ENCODE measurements at places on chromosomes 3 and 15. TPM values are rescaled to one million over a fixed set of nuclear protein-coding genes. Genes with fewer than 3 reads are reported as not detected.

GRCh38 chr3:53739966-53740365 is 106.3 kb downstream of the CHDH start:
- no peak for DNase-seq

DNA sequence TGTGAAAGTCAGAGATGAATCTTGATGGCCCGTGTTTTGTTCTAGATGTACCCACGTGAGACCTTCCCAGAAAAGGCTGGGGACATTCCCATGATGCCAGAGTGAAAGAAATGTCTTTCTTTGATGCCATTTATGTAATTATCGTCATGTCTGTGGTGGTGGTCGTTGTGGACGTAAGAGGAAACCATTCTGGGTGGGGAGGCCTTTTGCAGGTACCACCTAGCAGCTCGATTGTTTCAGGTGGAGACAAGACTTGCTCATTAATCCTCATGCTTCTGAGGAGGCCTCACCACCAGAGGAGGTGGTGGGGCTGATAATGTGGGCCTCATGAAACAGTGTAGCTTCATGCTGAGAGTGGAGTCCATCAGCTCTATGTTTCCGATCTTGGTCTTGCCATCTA is 58.1 kb upstream of the USP3 start:
- DNase-seq: no peak

DNA sequence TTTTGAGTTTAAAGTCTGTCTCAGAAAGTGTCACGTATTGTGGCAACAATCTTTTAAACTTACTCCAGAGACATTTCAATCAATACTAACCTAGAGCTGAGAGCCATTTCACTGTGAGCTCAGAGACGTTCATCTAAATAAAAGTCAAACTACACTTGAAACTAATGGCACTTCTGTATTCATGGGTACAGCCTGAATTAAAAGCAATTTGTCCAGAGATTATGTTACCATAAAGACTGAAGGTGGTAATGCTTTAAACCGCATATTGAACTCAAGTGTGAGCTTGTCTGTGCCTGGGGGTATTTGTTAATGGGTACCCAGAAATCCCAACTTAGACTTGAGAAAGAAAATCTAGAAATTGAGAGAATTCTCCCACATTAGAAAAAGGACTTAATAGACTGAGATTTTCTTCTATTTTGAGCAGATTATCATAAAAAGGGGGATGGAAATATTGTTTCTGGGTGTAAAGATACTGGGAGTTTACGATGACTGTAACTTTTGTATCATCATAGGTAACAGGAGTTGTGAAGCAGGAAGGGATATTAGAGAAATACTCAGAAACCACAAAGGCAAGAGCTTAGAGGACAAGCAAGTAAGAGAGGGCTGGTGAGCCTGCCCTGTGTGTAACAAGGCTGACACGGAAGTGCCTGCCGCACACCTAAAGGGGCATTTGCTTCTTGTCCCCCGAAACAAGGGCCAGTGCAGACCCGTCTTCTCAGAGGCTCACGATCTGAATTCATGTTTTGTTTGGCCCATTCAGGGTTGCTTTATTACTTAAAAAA is 36.9 kb downstream of the LRIG1 start:
- no peak for DNase-seq

DNA sequence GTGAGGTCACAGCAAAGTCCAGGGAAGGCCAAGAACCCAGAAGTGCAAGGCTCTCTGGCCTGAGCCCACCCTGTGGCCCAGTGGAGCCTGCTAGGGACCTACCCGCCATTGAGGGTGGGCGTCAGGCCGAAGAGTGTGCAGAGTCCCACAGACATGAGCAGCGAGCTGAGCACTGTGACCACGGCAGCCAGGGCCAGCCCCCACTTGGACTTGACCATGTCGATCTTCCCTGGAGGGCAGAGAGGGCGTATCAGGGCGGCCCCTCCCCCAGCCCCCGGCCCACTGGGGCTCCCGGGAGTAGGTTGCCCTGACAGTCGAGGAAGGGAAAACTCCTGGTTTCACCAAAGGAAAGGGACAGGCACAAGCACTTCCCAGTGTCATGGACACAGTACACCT is 44.6 kb downstream of the PTPN23 start:
- DNase-seq: no peak

DNA sequence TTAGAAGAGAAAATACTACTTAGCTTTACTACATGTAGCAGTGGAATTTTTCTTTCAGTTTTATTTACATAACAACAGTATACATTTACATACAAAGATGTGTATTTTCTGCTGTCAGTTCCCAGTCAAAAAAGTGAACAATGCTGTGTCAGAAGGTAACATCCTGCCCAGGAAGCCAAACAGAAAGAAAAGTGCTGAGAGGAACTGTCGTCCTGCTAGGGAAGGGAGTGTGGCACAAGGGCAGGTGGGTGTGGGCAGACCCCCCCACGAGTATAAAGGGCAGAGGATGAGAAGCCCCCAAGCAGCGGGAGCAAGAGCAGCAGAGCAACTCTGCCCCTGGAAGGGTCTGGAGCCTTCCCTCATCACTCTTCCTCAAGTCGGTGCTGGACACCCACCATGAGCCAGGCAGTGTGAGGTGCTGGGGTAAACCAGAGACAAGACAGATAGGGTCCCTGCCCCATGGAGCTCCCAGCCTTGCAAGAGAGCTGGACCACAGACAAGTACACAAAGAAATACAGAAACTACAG is 39.7 kb downstream of the TBC1D2B start:
- DNase-seq: peak; percentile 56

GRCh38 chr15:74403991-74404563 is 29.7 kb downstream of the SEMA7A start:
- DNase-seq: no peak

- DNase-seq: no peak
Measured at GRCh38 chr3:59796456-59796855, 746.6 kb upstream of the CFAP20DC start.

GRCh38 chr3:49791571-49791970 is 5.2 kb upstream of the IP6K1 start:
- DNase-seq: no peak

- DNase-seq: no peak
Measured at GRCh38 chr3:189598530-189599225, 32.5 kb upstream of the TP63 start.

DNA sequence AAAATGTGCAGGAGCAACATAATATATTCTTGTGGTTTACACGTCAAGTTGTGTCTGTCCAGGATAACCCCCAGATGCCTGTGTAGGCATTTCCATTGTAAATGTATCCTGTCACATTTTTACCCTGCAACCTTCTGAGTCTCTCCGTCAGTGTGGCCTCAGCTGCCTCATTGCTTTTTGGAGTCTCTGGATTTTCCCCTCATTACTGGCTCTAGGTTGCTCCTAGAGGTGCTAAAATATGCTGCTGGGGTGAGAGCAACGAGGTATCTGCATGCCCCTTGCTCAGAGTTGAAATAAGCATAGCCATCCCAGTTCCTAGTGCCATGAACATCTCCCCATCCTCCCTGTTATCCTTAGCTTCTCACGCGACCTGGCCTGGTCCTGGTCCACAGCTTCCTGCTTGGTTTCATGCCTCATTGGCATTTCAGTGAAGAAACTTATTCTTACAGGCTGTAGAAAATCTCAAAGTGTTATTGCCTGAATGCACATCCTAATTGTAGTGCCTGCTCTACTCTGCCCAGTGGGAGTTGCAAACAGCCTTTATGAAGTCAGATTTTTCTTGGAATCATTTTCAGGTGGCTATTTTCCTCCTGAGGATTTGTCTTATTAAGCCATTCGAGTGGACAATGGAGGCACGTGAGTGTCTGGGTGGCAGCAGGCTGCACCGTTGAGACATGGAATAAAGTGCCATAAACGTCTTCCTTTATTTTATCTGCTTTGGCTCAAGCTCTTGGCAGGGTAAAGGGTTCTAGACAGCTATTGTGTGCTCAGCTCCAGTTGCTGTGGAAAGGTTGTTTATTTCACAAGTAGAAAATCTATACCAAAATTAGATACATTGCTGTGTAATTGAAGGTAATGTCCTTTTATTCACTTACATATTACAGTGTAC is 33.2 kb downstream of the OXNAD1 start:
- DNase-seq: no peak

DNA sequence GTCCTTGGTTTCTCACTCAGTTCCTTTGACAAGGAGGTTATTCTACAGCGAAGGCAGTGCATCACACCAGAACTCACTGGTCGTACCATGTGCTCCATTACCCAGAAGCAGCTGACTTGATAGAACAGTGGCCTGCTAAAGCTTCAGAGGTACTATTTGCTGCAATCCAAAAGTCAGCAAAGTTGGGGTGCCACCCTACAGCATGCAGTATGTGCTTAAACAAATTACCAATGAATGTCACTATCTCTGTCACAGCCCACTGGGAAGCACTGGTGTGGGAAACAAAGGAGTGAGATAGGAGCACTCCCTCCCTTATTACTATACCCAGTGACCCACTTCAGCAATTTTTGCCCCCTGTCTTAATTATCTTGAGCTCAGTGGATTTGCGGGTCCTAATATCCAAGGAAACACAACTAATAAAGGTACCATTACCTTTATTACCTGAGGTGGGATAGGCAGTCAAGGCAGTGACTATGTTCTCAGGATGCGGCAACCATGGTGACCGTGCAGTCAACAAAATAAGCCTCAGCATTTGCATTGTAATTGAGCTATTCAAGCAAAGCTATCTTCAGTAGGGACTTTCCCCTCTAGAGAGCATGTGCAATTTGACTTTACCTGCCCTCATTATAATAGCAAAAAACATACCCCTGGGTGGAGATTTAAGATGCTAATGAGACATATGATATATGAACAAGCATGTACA is 199.4 kb downstream of the OCA2 start:
- no peak for DNase-seq

DPH3 gene
- 5.5 TPM for total RNA-seq

IL17RD gene
- total RNA-seq: 3.4 TPM

GOLGA6L24 gene
- total RNA-seq: 0.11 TPM

Measured in ascending aorta (tissue), 2 donors.